Activated gamma-delta T cell treated with Interleukin-2 at 50 U/mL for 16 hours (primary cell): ENCODE measurements at places on chromosomes 7 and 10.

DNA sequence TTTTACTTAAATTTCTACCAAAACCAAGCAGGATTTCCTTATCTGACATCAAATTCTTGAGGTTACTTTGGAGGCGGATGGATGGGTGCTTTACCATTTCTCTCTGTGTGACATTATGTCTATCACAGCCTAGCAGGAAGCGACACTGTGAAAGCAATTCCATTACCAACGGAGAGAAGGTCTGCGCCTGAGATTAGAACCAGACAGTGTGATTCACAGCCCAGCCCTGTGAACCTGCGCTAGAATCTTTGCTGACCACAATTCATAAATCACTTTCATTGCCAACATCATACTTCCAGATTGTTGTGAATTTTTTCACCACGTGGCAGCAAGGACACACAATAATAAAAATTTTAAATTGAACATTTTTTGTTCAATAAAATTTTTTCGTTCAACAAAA, 126.5 kb downstream of the CUBN start:
- DNase-seq: peak; percentile 61

GRCh38 chr7:1121476-1121875, 33.6 kb downstream of the GPER1 start:
- no peak for DNase-seq

GRCh38 chr7:90211391-90212148, at the start of gene STEAP2:
TSS of gene STEAP2 (plus strand) at chr7:90211740. CDS start at chr7:90225083, 13,343 bp downstream.
- DNase-seq: no peak

DNA sequence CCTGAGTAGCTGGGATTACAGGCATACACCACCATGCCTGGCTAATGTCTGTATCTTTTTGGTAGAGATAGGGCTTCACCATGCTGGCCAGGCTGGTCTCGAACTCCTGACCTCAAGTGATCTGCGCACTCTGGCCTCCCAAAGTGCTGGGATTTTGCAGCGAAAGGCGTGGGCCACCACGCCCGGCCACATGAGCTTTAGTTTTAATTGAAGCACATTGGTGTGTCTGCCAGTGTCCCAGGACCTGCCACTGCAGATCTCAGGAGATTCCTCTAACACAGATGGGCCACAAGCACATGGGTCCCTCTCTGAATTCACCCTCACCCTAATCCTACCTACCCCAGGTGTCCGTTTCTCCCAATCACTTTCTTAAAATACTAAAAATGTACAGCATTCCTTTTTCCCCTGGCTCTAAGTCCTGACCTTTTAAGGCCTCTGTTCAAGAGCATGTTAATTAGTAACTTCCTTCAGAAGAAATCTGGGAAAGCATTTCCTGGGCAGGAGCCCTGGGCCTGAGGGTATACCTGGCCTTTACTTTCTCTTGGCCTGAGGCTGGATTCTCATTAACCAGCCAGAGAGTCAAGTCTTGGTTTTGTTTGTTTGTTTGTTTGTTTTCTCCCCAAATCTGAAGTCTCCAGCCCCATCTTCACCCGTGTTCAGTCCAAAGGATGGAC, 82.6 kb downstream of the PRPF18 start:
- DNase-seq: no peak

- no peak for DNase-seq
Observed at GRCh38 chr10:30000802-30001571, 58.4 kb downstream of the JCAD start.

DNA sequence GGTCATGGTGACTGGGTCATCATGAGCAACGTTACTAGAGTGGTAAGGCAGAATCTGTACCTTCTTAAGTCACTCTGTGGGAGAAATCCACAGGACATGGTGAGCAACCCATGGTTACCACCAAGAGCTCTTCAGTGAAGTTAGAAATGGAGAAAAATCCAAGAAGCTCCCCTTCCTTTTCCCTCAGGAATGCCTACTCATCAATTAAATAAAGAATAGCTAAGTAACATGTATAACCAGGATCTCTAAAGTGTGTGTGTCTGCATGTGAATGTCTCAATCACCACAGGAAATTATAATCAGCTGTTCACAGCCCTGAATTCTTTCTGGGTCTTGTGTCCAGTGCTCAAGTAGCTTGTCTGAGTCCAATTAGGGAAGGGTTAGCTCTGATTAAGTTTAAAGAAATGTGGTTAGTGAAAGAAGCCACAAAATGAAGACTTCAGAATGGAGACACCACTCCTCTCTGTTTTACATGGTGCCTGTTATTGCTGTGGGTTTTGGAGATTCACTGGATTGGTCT, 73.2 kb downstream of the SEM1 start:
- DNase-seq: no peak

- DNase-seq: no peak
Observed at GRCh38 chr10:80462981-80463741, 9.1 kb downstream of the TSPAN14 start.

GRCh38 chr10:12081879-12082557, 13.3 kb downstream of the DHTKD1 start:
- no peak for DNase-seq

DNA sequence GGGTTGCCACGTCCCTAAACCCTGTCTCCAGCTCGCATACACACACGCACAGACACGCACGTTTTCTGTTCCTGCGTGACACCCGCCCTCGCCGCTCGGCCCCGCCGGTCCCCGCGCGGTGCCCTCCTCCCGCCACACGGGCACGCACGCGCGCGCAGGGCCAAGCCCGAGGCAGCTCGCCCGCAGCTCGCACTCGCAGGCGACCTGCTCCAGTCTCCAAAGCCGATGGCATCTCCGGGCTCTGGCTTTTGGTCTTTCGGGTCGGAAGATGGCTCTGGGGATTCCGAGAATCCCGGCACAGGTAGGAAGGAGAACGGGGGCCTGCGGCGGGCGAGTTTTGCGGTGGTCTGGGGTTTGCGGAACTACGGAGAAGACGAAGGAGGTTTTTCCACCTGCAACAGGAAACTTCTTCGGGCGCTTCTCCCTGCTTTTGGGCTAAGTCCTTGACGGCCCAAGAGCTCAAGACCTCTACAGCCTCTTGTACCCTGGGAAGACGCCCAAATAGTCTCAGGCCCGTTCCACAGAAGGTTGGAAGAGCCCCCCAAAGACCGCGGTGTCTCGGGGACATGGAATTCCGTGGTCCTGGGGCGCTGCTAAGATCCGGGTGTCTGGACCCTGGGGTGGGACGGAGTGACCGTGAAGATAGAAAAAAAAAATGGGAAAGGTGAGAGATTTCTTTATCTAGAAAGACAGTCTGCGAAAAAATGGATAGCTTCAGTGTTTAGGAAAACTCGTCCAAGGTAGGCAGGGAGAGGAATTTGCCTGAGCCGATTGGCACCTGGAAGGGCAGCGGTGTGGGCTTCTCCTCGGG, at the start of gene GAD2:
TSS of gene GAD2 (plus strand) at position 190 of the 811 bp plus-strand sequence. CDS start at position 226, 36 bp downstream.
- no peak for DNase-seq

DNA sequence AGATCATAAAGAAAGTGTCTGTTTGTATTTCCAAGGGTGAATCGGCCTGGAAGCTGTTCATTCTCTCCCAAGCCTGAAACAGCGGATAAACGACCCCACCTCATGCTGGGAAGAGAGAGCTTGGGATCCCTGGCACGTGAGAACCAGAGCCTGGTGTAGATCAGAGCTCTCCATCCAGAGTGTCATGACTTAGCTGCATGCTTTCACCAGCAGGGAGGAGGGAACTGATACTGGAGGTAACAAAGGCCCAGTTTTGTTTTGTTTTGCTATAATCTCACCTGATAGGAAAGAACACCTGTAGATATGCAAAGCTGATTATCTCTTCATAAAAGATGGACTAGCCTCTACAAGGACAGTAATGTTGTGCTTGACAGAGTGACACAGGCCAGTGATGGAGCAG, 236.6 kb downstream of the POM121L12 start:
- no peak for DNase-seq

DNA sequence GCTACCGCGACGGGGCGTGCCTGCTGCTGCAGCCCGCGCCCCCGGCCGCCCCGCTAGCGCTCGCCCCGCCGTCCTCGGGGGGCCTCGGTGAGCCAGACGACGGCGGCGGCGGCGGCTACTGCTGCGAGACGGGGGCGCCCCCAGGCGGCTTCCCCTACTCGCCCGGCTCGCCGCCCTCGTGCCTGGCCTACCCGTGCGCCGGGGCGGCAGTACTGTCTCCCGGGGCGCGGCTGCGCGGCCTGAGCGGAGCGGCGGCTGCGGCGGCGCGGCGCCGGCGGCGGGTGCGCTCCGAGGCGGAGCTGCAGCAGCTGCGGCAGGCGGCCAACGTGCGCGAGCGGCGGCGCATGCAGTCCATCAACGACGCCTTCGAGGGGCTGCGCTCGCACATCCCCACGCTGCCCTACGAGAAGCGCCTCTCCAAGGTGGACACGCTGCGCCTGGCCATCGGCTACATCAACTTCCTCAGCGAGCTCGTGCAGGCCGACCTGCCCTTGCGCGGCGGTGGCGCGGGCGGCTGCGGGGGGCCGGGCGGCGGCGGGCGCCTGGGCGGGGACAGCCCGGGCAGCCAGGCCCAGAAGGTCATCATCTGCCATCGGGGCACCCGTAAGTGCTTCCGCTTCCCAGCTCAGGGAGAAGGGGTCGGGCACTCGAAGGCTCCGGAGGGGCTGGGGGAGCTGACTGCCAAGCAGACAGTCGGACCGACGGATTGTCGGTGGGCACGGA, 761 bp downstream of the PTF1A start:
- DNase-seq: no peak

- DNase-seq: no peak
Observed at GRCh38 chr7:121500360-121501058, 104.4 kb upstream of the FAM3C start.

- DNase-seq: no peak
Observed at GRCh38 chr10:23338155-23338828, 6.3 kb downstream of the C10orf67 start.
